ENCODE measurements at places on chromosomes 1 and 21.

DNA sequence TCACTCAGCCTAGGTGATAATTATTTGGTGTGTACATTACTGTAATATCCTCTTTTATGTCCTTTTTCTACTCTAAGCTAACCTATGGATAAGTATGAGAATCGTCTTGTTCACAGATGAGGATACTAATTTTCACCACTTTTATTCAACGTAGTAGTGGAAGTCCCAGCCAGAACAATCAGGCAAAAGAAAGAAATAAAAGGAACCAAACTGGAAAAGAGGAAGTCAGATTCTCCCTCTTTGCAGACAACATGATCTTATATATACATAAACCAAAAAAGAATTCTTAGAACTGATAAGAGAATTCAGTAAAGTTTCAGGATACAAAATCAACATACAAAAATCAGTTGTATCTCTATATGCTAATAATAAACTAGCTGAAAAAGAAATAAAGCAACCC, 12.6 kb upstream of the RGL1 start:
- no peak overlapping the region for H3K4me3 ChIP-seq
- peaks cover 2% of the 10 kb centered on the region for H3K4me1 ChIP-seq
- peaks cover 6% of the 10 kb centered on the region for H3K27me3 ChIP-seq
- H3K27ac ChIP-seq, result no peak overlapping the region
- DNase-seq, result no peak

GRCh38 chr1:55420929-55421716, 206.0 kb upstream of the USP24 start:
- no peaks in the 10 kb centered on the region for H3K36me3 ChIP-seq
- no peak overlapping the region for H3K27ac ChIP-seq
- H3K4me1 ChIP-seq, result peaks cover 8% of the 10 kb centered on the region
- peaks cover 19% of the 10 kb centered on the region for H3K27me3 ChIP-seq

DNA sequence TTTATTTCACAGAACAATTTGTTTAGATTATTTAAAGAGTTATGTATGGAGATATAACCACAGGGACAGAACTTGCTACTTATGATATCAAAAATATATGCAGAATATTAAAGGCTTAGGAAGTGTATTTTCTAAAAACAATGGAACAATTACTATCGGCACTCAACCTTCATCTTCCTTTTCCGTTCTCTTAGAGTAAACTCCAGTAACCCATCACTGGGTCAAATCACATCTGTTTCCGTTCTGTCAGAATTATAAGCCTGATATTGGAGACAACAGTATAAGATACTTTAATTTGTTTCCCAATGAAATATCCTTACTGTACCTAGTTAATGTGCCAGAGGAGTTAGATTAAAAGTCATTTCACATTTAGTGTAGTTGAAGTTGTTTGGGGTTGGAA, 32.2 kb downstream of the DTL start:
- no peak for DNase-seq
- peaks cover 5% of the 10 kb centered on the region for H3K36me3 ChIP-seq
- no peaks in the 10 kb centered on the region for H3K4me1 ChIP-seq
- no peaks in the 10 kb centered on the region for H3K27me3 ChIP-seq

DNA sequence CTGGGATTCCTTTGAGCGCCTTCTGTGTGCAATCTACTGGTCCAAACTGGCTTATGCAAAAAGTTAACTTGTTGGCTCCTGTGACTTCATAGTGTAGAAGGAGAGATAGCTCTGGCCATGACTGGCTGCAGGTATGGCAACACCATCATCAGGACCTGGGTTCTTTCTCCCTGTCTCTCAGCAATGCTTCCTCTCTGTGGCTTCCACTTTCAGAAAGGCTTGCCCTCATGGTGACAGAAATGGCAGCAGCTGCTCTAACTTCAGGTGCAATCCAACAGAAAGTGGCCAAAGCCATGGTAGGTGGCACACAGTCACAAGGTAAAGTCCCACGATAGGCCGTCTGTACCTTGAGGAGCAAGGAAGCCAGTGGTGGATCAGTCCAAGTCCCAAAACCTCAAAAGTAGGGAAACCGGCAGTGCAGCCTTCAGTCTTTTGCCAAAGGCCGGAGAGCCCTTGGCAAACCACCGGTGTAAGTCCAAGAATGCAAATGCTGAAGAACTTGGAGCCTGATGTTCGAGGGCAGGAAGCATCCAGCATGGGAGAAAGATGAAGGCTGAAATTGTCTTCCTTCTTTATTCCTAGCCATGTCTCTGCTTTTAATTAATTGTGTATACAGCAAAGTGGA, 45.0 kb downstream of the ZBTB40 start:
- no peak overlapping the region for H3K27ac ChIP-seq
- H3K4me1 ChIP-seq, result peaks cover 11% of the 10 kb centered on the region
- H3K36me3 ChIP-seq, result peaks cover 37% of the 10 kb centered on the region
- H3K4me3 ChIP-seq, result no peak overlapping the region
- DNase-seq, result no peak

DNA sequence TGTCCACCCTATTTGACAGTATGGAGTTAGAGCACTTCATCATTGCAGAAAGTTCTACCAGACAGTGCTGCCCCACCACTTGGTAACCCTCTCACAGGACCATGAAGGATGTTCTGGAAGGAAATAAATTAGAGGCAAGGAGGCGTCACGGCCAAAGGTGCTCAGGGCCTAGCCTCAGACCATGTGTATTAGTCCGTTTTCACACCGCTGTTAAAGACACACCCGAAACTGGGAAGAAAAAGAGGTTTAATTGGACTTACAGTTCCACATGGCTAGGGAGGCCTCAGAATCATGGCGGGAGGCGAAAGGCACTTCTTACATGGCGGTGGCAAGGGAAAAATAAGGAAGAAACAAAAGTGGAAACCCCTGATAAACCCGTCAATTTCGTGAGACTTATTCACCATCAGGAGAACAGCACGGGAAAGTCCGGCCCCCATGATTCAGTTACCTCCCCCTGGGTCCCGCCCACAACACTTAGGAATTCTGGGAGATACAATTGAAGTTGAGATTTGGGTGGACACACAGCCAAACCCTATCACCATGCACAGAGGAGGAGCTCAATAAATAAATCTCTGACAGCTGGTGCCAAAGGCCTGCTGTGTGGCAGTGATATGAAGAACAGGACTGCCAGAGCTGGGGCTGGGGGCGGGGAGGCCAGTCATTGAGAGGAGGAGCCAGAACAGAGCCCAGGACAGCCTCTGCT, 75.8 kb downstream of the FHAD1 start:
- no peaks in the 10 kb centered on the region for H3K36me3 ChIP-seq
- DNase-seq, result no peak
- no peak overlapping the region for H3K4me3 ChIP-seq

Measured in stimulated activated naive B cell treated with anti-CD40 and anti-IgM and Interleukin-4, amounts not matched to agents 10 μg/mL and 1 μg/mL and 100 μg/mL, for 72 hours (primary cell).